ENCODE measurements at places on chromosomes 2 and 18. TPM values are rescaled to one million over a fixed set of nuclear protein-coding genes. Genes with fewer than 3 reads are reported as not detected.

DNA sequence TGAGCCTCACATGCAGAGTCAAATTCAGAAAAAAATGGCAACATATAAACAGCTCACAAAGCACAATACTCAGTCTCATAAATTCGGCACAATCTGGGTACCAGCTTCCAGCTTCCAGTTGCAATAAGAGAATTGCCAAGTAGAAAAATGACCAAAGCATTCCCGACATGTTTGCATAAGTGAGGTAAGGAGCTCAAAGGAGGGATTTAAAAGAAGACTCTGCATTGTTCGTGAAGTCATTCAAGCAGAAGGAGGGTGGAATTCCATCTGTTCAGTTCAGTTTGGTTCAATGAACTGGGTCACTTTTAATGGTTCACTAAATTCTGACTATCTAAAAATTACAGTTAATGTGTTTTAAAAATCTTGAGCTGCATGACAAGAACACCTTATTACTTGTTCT, 106.7 kb upstream of the KLHL14 start:
- no peak for DNase-seq

DNA sequence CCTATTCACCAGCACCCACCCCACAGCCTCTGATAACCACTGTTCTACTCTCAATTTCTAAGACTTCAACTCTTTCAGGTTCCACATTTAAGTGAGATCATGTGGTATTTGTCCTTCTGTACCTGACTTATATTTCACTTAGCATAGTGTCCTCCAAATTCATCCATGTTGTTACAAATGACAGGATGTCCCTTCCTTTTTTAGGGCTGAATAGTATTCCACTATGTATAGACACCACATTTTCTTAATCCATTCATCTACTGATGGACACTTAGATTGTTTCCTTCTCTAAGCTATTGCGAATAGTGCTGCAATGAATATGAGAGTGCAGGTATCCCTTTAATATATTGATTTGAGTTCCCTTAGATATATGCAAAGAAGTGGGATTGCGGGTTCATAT, 100.1 kb downstream of the EVA1A start:
- no peak for DNase-seq

KCNG3 gene
- total RNA-seq = 0.06 TPM

VWC2L gene
- not detected for total RNA-seq

GRP gene
- not detected for total RNA-seq

GAREM2 gene
- total RNA-seq = 3.4 TPM

All from glomerular endothelial cell (primary cell).